ENCODE measurements at places on chromosomes 6 and 20. TPM values are rescaled to one million over a fixed set of nuclear protein-coding genes. Genes with fewer than 3 reads are reported as not detected.
A peak's percentile ranks its signal among the peaks of the same experiment; 100 is the strongest.

DNA sequence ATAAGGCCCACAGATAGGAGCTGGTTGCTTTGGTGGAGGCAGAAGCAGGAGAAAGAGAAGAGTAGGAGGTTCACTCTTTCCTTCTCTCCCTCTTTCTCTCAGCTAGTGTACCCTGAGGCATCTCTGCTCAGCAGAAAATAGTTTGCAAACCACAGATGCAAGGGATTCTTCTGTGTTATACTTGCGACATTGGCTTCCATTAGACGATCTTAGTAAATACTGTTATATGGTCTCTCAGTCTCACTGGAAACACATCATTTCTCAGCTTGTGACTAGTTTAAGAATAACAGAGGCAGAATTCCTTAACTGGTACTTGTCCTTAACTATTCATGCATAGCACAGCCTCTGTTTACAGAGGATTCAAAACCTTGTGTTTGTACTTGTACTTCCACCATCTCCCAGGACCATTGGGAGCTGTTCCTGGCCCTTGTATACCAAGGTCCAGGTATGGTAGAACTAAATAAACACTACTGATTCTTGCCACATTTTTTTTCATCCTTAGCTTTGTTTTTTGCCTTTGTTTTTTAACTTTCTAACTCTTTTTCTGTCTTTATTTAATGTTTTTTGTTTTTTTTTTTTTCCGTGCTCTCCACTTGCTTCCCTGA, 218.2 kb downstream of the OTOR start:
- DNase-seq: no peak

DNA sequence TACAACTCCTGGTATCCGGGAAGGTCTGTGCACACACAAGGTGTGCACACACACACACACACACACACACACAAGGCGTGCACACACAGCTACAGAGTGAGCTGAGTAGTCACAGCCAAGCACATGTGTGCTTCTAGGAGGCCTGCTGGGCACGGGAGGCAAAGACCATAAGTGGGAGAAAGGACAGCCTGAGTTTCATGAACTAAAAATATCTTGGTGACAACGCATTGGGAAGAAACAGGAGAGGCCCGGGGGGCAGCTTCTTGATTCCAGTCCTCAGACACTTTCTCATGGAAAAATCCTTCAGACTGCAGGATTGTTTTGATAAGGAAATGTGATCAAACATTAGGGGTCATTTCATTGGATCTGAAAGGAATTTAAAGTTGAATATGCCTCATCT, 2.6 kb downstream of the TRAF3IP2 start:
- no peak for DNase-seq

DNA sequence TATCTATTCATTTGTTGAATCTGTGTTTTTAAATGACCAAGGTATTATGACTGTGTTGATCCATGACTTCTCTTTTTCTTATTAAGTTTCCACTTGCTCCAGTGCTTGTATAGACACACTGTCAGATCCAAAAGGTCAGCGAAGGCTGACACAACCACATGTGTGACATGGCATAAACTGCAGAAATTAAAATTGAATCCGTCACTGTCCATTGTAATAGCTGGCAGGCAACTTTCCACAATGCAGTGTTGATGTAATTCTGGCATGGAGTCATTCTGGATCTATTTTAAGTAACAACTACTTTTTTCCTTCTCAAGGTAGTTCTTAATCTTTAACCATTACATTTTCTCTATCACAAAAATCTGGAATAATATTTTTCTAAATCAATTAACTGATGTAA, 145.3 kb downstream of the AIG1 start:
- DNase-seq: no peak

DNA sequence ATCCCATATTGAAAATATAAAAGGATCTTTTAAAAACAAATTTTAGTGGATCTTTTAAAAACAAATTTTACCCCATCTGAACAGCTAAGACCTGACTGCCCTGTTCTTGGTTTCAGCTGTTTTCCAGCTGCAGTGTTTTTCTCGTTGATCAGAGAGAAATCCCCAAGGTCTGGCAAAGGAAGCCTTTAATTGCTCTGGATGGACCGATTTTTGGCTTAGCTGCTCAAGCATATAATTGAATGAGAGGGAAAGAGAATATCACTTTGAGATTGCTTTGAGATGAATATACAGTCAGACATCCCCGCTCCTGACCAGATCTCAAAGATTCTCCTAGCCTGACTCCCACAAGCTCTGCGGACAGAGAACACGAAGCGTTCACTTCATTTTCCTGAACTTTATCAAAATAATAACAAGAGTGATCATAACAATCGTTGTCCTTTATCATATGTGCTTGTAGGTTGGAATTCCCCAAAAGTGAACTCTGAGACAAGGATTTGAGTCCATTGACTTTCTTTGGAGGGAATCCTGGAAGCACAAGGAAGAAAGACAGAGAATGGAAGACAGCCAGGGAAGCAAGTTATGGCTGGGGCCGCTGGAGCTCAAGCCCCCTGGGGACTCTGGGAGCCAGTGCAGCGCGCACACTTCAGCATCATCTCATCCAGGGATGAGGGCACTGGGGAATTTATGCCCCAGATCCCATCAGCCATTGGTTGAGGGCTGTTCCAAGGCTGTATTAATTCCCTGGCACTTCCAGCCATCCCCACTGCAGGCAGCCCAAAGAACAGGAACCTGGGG, 101.3 kb downstream of the SNX5 start:
- peak; percentile 45 for DNase-seq

GRCh38 chr20:19812696-19813095, 54.6 kb downstream of the RIN2 start:
- no peak for DNase-seq

DNA sequence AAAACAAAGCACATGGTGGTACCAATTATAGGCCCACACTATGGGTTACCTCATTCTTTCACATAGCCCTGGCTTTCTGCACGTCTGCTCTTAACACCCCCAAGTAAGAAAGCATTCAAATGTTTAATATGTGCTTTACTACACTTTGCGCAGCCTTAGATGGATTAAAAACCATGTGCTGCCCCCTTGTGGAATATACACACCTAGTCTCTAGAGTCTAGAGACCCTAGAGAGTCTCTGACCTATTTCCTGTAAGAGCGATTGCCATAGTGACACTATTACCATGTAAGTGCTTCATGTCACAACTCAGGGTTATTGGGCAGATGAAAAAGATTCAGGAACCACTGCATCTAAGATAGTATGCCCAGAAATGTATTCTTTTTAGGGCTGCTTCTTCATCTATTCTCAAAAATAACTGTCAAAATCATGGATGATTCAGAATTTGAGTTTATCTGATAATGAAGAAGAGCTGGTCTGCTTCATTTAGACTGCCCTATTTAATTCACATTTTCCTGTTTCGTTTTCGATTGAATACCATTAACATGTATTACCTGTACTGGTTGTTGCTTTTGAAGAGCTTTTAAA, 186.3 kb downstream of the ADGB start:
- DNase-seq: no peak

DNA sequence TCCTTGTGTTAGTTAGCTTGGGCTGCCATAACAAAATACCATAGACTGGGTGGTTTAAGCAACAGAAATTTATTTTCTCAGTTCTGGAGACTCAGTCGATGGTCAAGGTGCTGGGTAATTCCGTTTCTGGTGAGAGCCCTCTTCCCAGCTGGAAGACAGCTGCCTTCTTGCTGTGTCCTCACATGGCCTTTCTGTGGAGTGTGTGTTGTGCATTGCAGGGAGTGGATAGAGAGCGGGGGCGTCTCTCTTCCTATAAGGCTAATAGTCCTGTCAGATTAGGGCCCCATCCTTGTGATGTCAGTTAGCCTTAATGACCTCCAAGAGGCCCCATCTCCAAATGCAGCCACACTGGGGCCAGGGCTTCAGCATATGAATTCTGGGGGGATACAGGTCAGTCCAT, 19.2 kb downstream of the CHMP4B start:
- DNase-seq: no peak

GRCh38 chr20:39877788-39878187, 811.2 kb downstream of the MAFB start:
- no peak for DNase-seq

GRCh38 chr6:167866642-167867041, 39.9 kb downstream of the AFDN start:
- DNase-seq: no peak

- DNase-seq: no peak
These were observed 68.5 kb downstream of the TRMT11 start for GRCh38 chr6:126054802-126055201.

IL17F gene
- not detected for total RNA-seq

DPPA5 gene
- total RNA-seq: not detected

DDAH2 gene
- 266 TPM for total RNA-seq

BTN1A1 gene
- not detected for total RNA-seq

THEMIS gene
- not detected for total RNA-seq

Measured in glutamatergic neuron (in vitro differentiated cells).